ENCODE measurements at places on chromosomes 12 and 14.

- no peak for DNase-seq
Measured at GRCh38 chr14:101509730-101510371, 51.4 kb upstream of the DIO3 start.

GRCh38 chr12:112282920-112283319 is 99.3 kb downstream of the HECTD4 start:
- DNase-seq = no peak

- DNase-seq = peak; percentile 30
Measured at GRCh38 chr12:70032076-70032475, 207.0 kb downstream of the MYRFL start.

DNA sequence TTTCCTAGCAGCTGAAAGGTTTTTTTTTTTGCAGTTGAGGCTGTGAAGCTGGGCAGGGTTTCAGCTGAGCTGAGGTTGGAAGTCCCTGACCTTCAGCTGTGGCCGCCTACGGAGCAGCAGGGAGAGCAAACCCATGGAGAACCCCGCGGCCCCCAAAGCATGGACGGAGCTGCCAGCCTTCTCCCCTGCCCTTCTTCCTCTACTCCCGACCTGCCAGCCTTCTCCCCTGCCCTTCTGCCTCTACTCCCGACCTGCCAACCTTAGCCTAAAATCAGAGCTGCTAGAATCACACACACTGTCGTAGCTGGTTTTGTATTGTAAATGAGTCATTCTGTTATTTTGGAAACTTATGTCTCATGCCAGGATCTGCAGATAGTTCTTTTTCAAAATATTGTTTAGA is 74.6 kb downstream of the PPP2R5C start:
- no peak for DNase-seq

DNA sequence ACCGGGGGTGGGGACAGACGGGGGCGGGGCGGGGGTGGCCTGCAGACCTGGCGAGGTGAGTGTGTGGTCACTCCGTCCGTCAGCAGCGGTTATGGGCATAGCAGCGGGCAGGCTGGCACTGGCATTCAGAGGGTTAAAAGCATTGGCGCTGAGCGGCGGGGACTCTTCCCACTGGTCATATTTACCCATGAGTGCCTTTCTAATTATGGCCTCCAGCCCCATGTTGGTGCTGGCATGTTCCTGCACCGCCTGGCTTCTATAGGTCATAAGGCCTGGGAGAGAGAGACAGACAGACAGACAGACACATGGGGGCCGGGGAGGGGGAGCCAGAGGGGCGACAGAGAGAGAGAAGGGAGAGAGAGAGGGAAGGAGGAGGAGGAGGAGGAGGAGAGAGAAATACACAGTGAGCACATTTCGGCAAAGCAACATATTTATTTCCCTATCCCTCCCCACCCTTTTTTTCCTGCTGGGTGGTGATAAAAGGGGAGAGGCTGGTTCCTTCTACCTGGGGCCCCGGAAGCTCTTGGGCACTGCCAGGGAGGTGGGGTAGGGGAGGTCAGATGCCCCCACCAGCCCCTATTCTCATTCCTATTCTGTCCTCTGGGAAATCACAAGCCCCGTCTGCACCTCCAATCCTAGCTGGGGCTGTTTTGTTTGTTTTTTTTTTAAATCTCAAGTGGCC is 32.6 kb downstream of the RFLNA start:
- DNase-seq = no peak

- DNase-seq = no peak
Measured at GRCh38 chr12:90593596-90594295, 361.2 kb downstream of the CCER1 start.

- DNase-seq = no peak
Measured at GRCh38 chr12:130838284-130838950, 633 bp downstream of the STX2 start.

- no peak for DNase-seq
Measured at GRCh38 chr12:53624458-53624857, 1.7 kb downstream of the ATF7 start.

GRCh38 chr12:25130741-25131188 is 64.2 kb downstream of the DNAI7 start:
- peak; percentile 10 for DNase-seq

DNA sequence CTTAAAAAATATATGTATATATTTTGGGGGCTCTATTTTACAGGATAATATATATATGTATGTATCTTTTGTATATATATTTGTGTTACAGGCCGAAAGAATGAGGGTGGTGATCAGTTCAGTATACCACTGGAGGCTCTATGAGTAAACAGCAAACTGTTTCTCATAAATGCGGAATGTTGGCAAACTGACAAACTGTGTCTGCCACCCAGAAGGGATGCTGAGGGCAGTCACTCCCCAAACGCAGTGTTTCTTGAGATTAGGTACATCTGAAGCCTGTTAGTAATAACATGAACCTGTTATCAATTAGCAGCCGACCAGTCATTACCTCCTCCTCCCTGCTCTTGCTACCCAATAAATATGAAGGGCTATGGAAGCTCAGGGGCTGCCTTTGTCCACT is 20.8 kb downstream of the TNFAIP2 start:
- no peak for DNase-seq

GRCh38 chr12:29208936-29209701 is 60.0 kb downstream of the FAR2 start:
- no peak for DNase-seq

DNA sequence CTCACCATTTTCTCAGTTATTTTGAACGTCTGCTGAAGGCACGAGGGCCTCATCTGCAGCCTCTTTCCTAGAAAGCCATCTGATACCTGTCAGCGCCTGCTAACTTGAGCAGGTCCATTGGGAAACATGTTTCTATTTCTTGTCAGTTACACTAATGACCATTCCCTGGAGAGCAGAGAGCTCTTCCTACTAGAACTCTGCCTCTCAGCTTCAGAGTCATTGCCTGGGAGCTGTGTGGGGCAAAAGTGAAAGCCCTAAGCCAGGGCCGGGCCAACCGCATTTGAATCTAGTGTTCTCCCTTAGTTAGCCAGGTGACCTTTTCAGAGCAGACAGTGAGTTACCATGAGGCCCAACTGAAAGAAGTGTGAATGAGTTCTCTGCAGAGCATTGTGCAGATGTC is 135.8 kb downstream of the EML1 start:
- no peak for DNase-seq

GRCh38 chr14:98954349-98955000 is 317.5 kb downstream of the BCL11B start:
- no peak for DNase-seq

All from NCI-H446 treated with DMSO at 0.1 percent for 48 hours (cell line).